Large intestine (tissue), 12 donors: ENCODE measurements at places on chromosomes 1 and 21. TPM values are rescaled to one million over a fixed set of nuclear protein-coding genes. Genes with fewer than 3 reads are reported as not detected.

GRCh38 chr1:203468326-203468725 lies 7.3 kb upstream of the PRELP start:
- peak; percentile 71 for DNase-seq

The LENEP gene
- polyA plus RNA-seq: 0.33 TPM

DNA sequence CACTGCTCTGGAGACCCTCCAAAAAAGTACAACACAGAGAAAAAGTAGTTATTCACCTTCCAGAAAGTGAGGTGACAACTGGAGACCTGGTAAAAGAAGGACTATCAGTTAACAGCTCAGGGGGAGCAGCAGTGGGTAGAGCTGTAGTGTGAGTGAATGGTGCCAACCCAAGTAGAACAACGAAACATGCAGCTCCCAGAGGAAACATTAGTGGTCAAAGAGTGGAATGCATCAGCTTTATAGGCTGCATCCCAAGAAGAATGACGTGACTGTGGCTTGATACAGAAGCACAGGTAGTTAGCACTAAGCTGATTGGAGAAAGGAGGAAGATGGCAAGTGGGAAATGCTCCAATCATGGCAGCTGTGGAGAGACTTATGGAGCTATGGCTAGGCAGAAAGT lies 275.7 kb upstream of the CAMK1G start:
- DNase-seq: no peak

DNA sequence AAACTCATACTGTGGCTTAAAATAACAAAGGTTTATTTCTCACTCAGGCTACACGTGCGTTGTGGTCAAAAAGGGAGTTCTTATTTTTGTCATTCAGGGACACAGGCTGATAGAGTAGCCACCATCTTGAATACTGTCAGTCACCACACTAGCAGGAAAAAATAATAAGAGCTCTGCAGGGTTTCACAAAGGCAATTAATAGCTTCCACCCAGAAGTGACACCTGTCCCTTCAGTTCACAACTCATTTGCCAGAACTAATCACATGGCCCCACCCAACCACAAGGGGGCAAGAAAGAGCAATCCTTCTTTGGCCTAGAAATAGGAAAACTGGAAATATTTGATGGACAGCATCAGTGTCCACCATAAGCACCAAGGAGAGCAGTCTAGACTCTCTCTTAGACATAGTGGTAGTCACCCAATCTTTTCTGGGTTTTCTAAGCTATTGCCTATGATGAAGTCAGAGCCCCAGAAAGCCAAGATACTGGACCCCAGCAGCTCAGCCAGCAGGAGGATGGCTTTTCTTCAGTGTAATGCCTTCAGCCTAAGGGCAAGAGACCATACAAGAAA lies 8.2 kb downstream of the HAPLN2 start:
- DNase-seq: peak; percentile 30
